Neural progenitor cell (in vitro differentiated cells): ENCODE measurements at places on chromosomes 5 and 9. TPM values are rescaled to one million over a fixed set of nuclear protein-coding genes. Genes with fewer than 3 reads are reported as not detected.

DNA sequence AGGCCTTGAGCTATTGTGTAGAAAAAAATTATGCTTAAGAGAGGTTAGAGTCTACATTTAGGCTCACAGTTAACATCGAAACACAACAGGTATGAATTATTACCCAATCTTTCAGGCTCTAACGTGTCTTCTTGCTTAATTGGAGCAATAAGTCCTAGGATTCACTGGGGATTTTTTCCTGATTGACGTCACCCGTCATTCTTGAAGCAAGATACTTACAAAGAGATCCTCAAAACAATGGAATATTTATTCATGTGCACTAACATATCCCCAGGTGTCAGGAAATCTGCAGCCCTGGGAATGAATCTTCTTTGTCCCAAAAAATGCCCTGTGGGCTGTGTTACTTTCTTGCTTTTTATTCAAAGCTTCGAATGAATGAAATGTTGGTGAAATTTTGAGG, 413.5 kb downstream of the NFIB start:
- peaks cover 22% of the 10 kb centered on the region for H3K4me1 ChIP-seq
- H3K4me3 ChIP-seq = no peak overlapping the region
- H3K27me3 ChIP-seq = no peaks in the 10 kb centered on the region
- no peak overlapping the region for H3K27ac ChIP-seq
- no peaks in the 10 kb centered on the region for H3K36me3 ChIP-seq

- no peak overlapping the region for H3K4me3 ChIP-seq
- no peak overlapping the region for H3K27ac ChIP-seq
- no peaks in the 10 kb centered on the region for H3K36me3 ChIP-seq
- no peaks in the 10 kb centered on the region for H3K27me3 ChIP-seq
These were observed 73.0 kb downstream of the KIF24 start for GRCh38 chr9:34256104-34256503.

GRCh38 chr5:116428413-116428812, 146.2 kb downstream of the SEMA6A start:
- H3K27ac ChIP-seq = no peak overlapping the region
- no peaks in the 10 kb centered on the region for H3K4me1 ChIP-seq
- H3K36me3 ChIP-seq = no peaks in the 10 kb centered on the region
- no peak for DNase-seq
- H3K27me3 ChIP-seq = no peaks in the 10 kb centered on the region

The TMEFF1 gene
- total RNA-seq = 103 and 113 TPM in 2 replicates

DNA sequence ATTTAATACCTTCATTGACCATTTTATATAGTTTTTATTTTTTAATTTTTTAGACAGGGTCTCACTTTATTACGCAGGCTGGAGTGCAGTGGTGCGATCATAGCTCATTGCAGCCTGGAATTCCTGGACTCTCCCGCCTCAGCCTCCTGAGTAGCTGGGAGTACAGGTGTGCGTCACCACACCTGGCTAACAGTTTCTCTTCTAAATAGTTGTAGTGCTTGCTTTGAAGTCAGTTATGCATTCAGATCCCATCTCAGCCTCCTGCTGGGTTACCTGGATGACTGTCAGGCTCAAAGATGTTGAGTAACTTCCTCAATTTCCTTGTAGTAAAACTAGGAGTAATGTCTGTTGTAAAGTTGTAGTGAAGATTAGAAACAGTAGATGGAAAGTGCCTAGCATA, 21.4 kb downstream of the SNX18 start:
- H3K4me3 ChIP-seq = no peak overlapping the region
- no peak overlapping the region for H3K27ac ChIP-seq
- no peak for DNase-seq
- peaks cover 6% of the 10 kb centered on the region for H3K4me1 ChIP-seq

DNA sequence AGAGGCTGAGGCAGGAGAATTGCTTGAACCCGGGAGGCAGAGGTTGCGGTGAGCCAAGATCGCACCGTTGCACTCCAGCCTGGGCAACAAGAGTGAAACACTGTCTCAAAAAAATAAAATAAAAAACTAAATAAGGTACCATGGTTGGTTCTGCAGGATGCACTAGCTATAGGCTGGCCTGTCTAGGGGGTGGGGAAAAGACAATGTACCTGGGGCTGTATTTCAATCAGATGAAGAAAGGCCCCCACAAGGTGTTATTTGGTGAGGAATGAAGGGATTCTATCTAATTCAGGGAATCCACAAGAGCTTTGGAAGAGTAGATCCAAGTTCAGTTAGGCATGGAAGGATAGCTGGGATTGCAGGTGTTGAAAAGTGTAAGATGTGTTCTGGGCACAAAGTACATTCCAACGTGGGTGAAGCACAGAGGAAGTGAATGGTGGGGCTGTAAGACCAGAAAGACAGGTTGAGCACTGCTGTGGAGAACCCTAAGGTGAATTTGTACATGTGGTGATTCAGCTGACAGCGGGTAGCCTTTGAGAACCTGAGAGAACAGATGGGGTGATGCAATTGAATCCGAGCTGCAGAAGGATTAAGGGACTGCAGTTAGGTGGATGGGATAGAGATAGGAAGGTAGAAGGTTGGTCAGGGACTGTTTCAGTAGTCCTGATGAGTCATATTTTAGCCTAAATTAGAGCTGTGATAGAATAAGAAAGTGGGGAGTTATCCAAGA, 71.8 kb downstream of the CAST start:
- DNase-seq = no peak
- H3K4me1 ChIP-seq = no peaks in the 10 kb centered on the region
- H3K36me3 ChIP-seq = no peaks in the 10 kb centered on the region
- no peaks in the 10 kb centered on the region for H3K27me3 ChIP-seq

DNA sequence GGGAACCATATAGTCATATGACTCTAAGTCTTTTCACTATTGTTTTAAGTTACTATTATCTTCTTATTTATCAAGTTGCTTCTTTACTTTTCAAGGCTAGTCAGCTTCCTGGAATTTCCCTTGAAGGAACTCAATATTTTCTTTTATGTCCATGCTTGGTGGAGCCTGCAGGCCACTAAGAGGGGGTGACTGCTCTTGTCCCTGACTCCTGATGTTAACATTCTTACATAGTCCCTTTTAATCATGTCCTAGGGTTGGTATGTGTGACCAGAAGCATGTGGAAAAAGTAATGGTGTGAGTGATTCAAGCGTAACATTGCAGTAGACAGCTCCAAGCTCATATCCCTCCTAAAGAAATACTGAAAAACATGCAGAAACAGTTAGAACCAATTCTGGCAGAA, 1536.2 kb upstream of the CDH9 start:
- no peaks in the 10 kb centered on the region for H3K4me1 ChIP-seq
- no peak overlapping the region for H3K4me3 ChIP-seq
- H3K27me3 ChIP-seq = no peaks in the 10 kb centered on the region
- no peaks in the 10 kb centered on the region for H3K36me3 ChIP-seq
- H3K27ac ChIP-seq = no peak overlapping the region

DNA sequence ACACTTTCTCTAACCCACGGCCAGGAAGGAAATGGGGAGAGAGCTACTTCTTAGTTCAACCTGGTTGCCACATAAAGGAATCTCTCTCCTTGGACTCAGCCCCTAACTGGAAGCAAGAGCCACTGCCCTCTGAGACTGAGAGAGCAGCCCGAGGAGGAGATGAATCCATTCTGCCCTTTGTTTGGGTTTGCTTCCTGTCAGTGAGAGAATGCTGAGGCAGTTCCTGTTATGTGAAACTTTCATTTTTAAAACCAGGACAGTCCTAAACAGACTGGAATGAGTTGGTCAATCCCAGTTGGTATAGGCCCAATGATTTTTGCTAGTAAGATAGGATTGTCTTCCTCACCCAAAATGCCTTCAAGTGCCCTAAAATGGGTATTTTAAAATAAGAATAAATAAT, 205.1 kb downstream of the NTRK2 start:
- H3K4me3 ChIP-seq = no peak overlapping the region
- H3K36me3 ChIP-seq = no peaks in the 10 kb centered on the region
- no peak for DNase-seq
- H3K27me3 ChIP-seq = no peaks in the 10 kb centered on the region
- peaks cover 5% of the 10 kb centered on the region for H3K4me1 ChIP-seq

DNA sequence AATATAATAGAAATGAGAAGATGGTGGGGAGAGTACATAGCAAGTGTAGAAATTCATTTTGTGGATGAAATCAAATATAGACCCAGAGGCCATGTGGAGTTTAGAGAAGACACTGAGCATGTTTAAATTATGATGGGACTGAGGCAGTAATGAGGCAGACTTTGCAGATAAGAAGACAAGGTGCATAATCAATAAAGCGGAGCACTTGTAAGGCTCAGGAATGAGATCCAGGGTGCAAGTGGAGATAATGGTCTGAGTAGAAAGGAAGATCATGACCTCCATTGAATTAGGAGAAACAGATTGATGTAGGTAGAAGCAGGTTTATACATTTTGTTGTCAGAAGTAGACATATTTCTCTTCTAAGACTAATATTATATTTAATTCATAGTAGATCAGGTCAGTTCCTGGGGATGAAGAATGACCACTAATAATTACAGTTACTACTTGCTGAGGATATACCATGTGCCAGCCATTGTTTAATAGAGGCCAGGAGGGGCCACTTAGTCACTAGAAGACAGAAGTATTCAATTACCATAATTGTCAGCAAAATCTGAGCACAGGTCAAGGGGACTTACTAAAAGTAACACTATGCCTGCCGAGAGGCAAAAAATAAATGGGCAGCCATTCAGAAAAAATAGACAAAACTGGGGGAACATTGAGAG, 479.8 kb downstream of the DNAH5 start:
- no peaks in the 10 kb centered on the region for H3K36me3 ChIP-seq
- no peak overlapping the region for H3K27ac ChIP-seq
- no peaks in the 10 kb centered on the region for H3K27me3 ChIP-seq
- no peak overlapping the region for H3K4me3 ChIP-seq
- no peak for DNase-seq
- H3K4me1 ChIP-seq = no peaks in the 10 kb centered on the region
